ENCODE measurements at places on chromosomes 16 and 17. TPM values are rescaled to one million over a fixed set of nuclear protein-coding genes. Genes with fewer than 3 reads are reported as not detected.
A peak's percentile ranks its signal among the peaks of the same experiment; 100 is the strongest.

DNA sequence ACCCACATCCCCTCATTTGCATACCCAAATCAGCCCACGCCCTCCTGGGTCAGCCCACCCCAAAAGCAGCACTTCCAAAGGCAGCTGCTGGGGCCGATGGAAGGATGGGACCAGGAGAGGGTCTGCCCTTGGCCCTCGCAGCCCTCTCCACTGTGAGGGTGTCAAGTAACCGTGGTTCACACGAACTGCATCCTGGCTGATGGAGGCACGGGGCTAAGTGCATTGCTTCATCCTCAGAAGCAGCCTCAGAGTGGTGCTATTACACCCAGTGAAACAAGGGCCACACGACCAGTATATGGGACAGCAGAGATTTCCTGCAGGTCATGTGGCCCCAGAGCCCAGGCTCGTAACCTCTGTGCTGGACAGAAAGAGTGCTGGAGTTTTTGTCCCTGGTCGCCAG, 13.2 kb upstream of the ATP2A3 start:
- no peaks in the 10 kb centered on the region for H3K27me3 ChIP-seq
- no peak overlapping the region for H3K27ac ChIP-seq
- no peak overlapping the region for H3K4me3 ChIP-seq
- no peaks in the 10 kb centered on the region for H3K36me3 ChIP-seq
- H3K4me1 ChIP-seq: peaks cover 15% of the 10 kb centered on the region

DNA sequence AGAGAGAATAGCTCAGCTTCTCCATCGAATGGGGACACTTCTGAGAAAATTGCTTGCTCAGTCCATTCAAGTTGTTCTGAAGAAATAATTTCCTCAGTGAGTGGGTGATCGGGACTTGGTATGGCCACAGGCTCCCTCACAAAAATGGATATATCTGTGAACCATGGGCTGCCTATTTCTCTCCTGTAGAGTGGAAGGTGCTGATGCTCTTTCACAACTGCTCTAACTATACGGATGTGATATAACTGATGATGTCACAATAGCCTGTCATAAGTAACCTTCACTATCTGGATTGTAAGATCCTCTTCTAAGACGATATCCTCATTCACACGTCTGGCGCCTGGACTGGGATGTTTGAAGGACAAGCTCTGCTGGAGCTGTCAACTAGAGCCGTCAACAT, 4.7 kb upstream of the CCL18 start:
- H3K27ac ChIP-seq: no peak overlapping the region
- H3K4me1 ChIP-seq: peaks cover 5% of the 10 kb centered on the region
- no peak overlapping the region for H3K4me3 ChIP-seq
- no peaks in the 10 kb centered on the region for H3K27me3 ChIP-seq

TP53TG3 gene
- not detected for total RNA-seq

DNA sequence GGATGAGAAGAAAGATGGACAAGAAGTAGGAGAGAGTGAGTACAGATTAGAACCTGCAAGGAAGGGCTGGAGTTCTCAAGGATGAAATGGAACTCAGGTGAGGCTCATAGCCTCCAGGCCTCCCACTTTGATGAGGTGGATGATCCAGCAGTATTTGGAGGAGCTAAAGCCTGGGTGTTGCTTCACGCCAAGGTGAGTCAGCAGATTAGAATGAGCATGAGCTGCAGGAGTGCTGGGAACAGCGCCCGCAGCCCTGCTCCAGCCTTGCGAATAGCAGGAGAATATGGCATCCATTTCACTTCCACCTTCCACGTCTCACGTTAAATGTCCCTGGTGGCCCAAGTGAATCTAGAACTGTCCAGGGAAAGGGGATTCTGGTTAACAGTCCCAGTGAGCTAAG, 94.4 kb upstream of the CPHXL start:
- peaks cover 2% of the 10 kb centered on the region for H3K27me3 ChIP-seq
- no peak for DNase-seq
- no peak overlapping the region for H3K27ac ChIP-seq
- no peaks in the 10 kb centered on the region for H3K4me1 ChIP-seq
- no peak overlapping the region for H3K4me3 ChIP-seq

DNA sequence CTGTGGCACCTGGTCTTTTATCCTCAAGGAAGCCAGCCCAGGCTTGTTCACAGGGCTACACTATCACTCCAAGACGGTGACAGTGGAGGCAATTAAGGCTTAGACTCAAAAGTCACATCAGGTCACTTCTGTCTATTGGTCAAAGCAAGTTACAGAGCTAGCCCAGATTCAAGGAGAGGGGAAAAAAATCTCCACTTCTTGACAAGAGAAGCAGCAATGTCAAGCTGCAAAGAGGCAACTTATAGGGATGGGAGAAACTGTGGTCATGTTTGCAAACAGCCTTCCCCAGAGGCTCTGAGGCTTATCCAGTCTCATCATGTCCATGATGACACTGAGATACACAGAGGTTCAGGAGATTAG, 31.6 kb downstream of the SERPINF1 start:
- peaks cover 3% of the 10 kb centered on the region for H3K36me3 ChIP-seq
- H3K27ac ChIP-seq: no peak overlapping the region
- DNase-seq: no peak
- no peak overlapping the region for H3K4me3 ChIP-seq
- H3K4me1 ChIP-seq: no peaks in the 10 kb centered on the region
- H3K27me3 ChIP-seq: no peaks in the 10 kb centered on the region

EVPLL gene
- total RNA-seq: 0.28 TPM

GDPD1 gene
- total RNA-seq: 5.1 TPM

CCDC102A gene
- total RNA-seq: 15.5 TPM

IL17C gene
- 3.0 TPM for total RNA-seq

GRCh38 chr17:80659651-80660050, 115.0 kb downstream of the RPTOR start:
- no peak overlapping the region for H3K4me3 ChIP-seq
- H3K27ac ChIP-seq: no peak overlapping the region
- no peaks in the 10 kb centered on the region for H3K36me3 ChIP-seq

GRCh38 chr17:46782250-46782953, 36.1 kb downstream of the WNT3 start:
- no peak overlapping the region for H3K27ac ChIP-seq
- DNase-seq: peak; percentile 36
- H3K36me3 ChIP-seq: no peaks in the 10 kb centered on the region

SPNS3 gene
- 1.2 TPM for total RNA-seq

DNA sequence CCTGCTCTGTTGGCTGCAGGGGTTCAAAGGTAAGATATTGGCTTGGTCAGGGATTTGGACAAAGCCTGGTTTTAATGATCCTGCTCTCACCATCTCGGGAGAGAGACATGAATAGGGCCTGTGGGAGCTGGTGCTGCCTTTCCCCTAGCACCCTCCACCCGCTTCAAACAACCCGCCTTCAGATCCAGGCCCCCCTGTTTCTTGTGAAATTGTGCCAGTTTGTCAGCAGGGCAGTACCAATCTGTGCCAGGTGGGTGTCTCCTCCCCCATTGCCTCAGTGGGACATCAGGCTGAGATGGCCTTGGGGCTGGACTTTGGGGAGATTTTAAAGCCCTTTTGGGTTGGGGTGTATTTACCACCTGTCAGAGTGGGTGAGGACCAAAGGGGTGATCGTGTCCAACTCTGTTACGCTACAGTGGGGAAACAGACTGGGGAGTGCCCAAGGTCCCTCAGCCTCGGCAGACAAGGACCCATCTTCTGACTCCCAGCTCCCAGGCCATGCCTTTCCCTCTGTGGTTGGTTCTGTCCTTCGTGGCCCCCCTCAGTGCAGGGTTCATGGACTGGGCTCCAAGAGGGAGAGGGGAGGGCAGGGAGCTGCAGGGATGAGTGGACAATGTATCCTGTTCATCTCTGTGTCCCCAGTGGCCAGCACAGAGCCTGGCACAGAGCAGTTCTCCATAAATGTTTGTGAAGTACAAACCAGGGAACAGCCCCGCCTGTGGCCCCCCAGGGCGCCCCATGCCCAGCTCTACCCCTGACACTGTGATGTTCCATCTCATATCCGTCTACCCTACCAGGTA, 3.3 kb downstream of the ARHGAP23 start:
- no peak overlapping the region for H3K4me3 ChIP-seq
- no peak overlapping the region for H3K27ac ChIP-seq
- no peak for DNase-seq
- H3K36me3 ChIP-seq: no peaks in the 10 kb centered on the region

GRCh38 chr16:79351927-79352326, 248.6 kb downstream of the MAF start:
- no peak overlapping the region for H3K4me3 ChIP-seq
- no peaks in the 10 kb centered on the region for H3K27me3 ChIP-seq
- H3K27ac ChIP-seq: no peak overlapping the region

MTSS2 gene
- 8.8 TPM for total RNA-seq

GRCh38 chr17:64354396-64354795, 36.3 kb downstream of the PECAM1 start:
- H3K27ac ChIP-seq: no peak overlapping the region
- no peaks in the 10 kb centered on the region for H3K27me3 ChIP-seq
- H3K4me3 ChIP-seq: no peak overlapping the region
- DNase-seq: no peak
- H3K36me3 ChIP-seq: peaks cover 24% of the 10 kb centered on the region

TRAP1 gene
- 33.7 TPM for total RNA-seq

DNA sequence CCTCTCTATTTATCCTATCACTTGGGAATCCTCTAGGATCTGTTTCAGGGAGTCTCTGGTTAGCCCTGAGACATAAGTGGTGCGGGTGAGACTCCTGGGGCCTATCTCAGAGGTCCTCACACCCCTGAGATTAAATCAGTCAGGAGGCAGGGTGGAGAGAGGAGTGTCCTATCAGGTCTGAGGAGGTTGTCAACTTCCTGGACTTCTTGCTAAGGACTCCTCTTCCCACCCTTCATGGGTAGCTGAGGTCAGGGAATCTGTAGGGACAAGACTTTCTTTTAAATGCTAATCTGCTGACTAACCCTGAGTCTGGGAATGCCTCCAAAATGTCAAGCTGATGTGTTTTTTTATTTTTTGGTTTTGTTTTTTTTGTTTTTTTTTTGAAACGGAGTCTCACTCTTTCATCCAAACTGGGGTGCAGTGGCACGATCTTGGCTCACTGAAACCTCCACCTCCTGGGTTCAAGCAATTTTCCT, 6.6 kb upstream of the ARMC5 start:
- peaks cover 4% of the 10 kb centered on the region for H3K36me3 ChIP-seq
- DNase-seq: no peak
- no peak overlapping the region for H3K4me3 ChIP-seq
- H3K4me1 ChIP-seq: peaks cover 42% of the 10 kb centered on the region

- H3K36me3 ChIP-seq: no peaks in the 10 kb centered on the region
- peaks cover 6% of the 10 kb centered on the region for H3K4me1 ChIP-seq
- peak; percentile 37 for DNase-seq
- no peak overlapping the region for H3K27ac ChIP-seq
- H3K27me3 ChIP-seq: no peaks in the 10 kb centered on the region
- H3K4me3 ChIP-seq: no peak overlapping the region
Observed at GRCh38 chr16:53773150-53773846, 69.3 kb downstream of the FTO start.

Measured in natural killer cell (primary cell).